ENCODE measurements at places on chromosomes 11 and 22. TPM values are rescaled to one million over a fixed set of nuclear protein-coding genes. Genes with fewer than 3 reads are reported as not detected.

Gene OR8U1
- total RNA-seq, result not detected

Gene AIFM3
- 0.79 TPM for total RNA-seq

Gene LARGE2
- 0.48 TPM for total RNA-seq

Gene HOATZ
- total RNA-seq, result not detected

DNA sequence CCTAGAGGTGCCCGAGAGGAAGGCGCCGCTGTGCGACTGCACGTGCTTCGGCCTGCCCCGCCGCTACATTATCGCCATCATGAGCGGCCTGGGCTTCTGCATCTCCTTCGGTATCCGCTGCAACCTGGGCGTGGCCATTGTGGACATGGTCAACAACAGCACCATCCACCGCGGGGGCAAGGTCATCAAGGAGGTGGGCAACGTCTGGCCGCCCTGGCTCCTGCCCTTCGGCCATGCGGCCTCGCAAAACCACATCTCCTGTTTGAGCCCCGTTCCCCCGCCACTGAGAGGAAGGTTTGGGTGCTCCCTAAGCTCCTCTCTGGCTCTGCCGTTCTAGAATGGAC, 3.4 kb downstream of the SLC17A6 start:
- no peak for DNase-seq

- DNase-seq, result no peak
Measured at GRCh38 chr22:23106906-23107367, 34.9 kb downstream of the RSPH14 start.

GRCh38 chr22:37741312-37741795, 44.5 kb downstream of the TRIOBP start:
- DNase-seq, result no peak

- DNase-seq, result no peak
Measured at GRCh38 chr22:47797342-47797945, 1035.0 kb downstream of the TBC1D22A start.

- no peak for DNase-seq
Measured at GRCh38 chr11:95595973-95596489, 193.6 kb downstream of the FAM76B start.

DNA sequence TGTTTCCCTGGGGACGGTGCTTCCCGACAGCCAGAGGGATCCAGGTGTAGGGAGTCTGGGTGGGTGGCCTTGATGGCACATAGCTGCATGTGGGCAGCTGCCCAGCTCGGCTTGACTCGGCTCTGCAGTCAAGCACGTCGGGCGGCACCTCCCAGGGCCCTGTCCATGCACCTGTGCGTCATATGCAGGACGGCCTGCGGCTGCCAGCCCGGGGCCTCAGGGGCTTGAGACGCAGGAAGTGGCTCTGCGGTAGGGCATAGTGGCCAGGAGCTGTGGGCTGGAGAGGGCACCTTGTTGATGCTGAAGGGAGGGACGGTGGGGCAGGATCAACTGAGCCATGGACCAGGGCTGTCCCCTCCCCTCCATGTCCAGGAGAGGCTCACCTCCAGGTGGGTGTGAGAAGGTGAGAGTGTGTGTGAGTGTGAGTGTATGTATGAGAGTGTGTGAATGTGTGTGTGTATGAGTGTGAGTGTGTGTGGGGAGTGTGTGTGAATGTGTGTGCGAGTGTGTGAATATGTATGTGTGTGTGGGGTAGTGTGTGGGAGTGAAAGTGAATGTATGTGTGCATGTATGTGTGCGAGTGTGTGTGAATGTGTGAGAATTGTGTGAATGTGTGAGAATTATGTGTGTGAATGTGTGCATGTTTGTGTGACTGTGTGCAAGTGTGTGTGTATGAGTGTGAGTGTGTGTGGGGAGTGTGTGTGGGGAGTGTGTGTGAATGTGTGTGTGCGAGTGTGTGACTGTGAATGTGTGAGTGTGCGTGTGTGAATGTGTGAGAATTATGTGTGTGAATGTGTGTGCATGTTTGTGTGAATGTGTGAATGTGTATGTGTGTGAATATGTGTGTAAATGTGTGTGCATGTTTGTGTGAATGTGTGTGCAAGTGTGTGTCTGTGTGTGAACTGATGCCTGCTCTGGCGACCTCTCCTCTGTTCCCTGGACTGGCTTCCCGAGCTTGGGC, 5.7 kb upstream of the SUN2 start:
- no peak for DNase-seq

DNA sequence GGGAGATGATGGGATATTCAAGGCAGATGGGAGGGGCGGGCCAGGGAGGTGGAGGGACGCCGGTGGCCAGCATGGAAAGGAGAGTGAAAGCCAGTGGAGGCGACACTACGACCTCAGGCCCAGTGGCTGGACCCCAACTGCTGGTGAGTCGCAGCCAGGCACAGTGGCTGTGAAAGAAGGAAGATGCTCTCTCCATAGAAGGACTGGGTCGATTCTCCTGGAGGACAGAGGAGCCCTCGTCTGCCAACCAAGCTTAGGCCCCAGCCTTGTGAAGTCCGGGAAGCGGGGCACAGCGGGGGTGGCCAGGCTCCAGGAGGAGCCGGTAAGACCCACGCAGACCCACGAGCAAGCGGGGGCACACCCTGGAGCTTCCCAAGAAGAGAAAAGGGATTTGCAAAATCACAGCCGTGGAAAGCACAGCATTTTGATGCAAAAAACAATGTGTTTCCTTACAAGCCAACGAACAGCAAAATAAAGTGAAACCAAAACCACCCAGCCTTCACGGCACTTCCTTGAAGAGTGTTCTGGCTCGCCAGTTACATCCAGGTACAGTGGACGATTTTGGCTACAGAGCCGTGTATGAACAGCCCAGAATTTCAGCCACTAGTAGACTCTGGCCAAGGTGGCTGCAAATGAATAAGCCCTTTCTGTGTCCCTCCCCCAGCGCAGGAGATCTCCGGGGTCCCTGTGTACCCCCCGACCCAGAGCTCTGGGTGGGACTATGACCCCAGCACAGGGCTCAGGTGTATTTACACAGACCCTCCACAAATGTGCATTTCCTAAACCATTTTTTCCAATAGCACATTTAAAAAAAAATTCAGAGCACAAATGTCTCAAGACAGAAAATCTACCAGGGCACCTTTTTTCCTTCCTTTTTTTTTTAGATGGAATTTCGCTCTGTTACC, 96.9 kb downstream of the TRMU start:
- no peak for DNase-seq

Data from neural crest cell (in vitro differentiated cells).